Activated CD4-positive, alpha-beta T cell treated with anti-CD3 and anti-CD28 coated beads, Interleukin-2, amount 50 U/mL, for 24 hours (primary cell): ENCODE measurements at places on chromosomes 4 and X.

DNA sequence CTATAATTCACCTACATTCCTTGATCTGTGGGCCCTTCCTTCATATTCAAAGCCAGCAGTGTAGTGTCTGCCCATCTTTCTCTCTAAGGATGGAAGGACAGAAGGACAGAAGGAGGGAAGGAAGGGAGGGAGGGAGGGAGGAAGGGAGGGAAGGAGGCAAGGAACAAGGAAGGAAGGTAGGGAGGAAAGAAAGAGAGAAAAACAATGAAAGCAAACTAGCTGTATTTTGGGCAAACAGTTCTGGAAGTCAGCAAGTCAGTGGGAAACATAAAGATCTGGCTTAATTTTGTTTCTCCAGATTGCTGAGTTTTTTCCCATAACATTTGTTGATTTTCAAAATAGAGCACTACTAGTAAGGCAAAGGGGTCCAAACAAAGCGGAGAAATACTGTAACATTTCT, 555.2 kb upstream of the EPHA5 start:
- no peak for DNase-seq

DNA sequence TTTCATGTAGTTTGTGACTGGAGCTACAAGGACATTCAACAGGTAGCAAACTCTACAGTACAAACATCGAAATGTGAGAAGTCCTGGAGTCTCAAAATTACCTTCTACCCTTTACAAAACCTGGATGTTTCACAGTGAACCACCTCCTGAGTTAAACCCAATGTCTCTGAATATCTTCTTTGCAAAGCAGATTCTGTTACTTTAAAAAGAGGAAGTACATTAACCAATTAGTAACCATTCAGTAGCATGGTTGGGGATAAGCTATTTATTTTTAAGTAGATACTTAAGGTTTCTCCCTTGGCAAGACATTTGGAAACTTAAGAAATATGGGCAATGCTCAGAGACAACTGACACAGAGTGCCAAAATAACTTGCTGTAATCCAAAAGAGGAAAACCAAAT, 371.9 kb upstream of the NWD2 start:
- no peak for DNase-seq

- no peak for DNase-seq
Observed at GRCh38 chr4:152193059-152193458, 342.8 kb downstream of the FBXW7 start.

DNA sequence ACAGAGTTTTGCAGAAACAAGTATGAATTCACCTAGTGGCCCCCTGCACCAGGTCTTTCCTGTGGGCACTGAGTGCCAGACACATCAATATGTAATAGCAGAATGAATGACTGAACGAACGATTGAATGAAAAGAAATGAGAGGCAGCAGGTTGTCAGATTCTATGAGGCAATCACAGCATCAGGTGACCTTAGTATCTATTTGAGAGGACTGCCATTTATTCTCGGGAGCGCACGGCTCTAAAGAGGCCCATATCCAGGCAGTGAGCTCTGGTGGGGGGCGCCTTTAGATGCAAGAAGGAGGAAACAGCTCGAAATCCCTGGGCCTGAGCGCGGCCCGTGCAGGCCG, 528 bp upstream of the SLC25A4 start:
- DNase-seq = no peak

GRCh38 chrX:150062292-150063137, 124.2 kb upstream of the EOLA2 start:
- no peak for DNase-seq

DNA sequence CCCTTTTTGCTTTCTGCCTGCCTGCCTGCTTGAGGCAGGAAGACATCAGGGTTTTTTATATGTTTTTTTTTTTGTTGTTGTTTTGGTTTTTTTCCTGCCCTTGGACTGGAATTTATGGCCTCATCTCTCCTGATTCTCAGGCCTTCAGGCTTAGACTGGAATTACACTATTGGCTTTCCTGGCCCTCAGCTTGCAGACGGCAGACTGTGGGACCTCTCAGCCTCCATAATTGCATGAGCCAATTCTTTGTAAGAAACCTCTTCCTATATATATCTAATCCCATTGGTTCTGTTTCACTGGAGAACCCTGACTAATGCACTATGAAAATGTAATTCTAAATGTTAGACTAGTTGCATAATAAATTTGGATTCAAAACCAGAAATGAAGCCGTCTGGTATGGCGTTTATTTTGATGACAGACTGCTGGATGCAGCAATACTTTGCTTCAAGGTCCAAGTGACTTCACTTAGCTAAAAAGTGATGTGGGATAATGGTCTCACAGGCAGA, 59.0 kb downstream of the SEL1L3 start:
- DNase-seq = no peak

DNA sequence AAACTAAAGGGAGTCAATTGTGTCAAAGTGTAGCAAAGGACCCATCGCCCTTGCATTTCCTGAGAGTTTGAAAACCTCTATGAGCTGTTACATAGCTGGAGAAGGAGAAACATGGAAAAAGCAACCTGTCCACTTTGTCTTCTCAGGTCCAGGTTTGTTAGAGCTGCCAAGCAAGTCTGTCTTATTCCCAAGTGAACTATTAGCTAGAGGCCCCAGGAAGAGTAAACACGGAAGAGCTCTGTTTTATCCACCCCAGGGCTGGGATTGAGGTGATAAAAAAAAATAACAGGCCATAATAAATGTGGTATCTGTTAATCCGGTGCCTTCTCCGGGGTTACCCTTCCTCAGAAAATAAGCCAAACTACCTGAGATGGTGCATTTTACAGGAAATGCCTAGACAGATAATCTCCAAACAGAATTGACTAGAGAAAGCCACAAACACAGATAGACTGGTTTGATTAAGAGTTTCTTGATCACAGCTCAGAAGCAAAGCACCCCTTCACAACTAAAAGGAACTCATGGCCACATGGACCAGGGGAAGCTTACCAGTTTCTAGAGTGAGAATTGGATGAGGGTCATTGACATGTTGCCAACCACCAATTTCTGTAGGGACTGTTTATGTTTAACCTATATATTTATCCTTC, 35.9 kb upstream of the RELL1 start:
- no peak for DNase-seq

GRCh38 chrX:15601932-15602331, 1.2 kb upstream of the ACE2 start:
- DNase-seq = no peak

DNA sequence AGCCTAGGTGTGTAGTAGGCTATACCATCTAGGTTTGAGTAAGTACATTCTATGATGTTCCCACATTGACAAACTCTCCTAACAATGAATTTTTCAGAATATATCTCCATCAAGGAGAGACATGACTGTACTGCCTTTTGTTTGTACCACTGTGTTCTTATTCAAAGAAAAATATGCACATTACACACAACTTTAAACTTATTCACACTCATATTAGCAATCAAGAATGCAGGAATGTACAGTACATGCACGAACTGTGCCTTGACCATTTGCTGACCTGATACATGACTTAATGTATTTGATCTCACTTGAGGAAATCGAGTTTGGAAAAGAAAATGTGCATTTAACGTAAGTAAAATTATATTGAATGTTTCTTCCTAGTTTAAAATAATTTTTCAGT, 525.1 kb upstream of the AGA start:
- no peak for DNase-seq

DNA sequence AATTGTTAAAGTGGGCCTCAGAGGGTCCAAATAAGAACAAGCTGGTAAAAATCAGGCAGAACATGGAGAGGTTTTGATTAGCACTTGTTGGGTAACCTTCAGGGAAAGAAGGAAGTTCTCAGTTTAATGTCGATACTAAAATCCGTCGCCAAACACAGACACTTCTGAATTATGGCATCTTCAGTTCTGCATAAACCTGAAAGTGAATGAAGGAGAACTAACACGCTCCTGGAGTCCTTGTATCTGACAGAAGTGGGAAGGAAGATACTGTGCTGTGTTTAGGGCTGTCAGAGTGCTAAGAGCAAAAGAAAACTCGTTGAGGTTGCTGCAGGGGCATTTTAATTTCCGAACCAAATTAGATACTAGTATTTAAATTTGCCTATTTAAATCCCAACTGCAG, 106.2 kb downstream of the TMA16 start:
- DNase-seq = no peak

- peak; percentile 45 for DNase-seq
Observed at GRCh38 chr4:184328022-184328736, 110.5 kb upstream of the ENPP6 start.

DNA sequence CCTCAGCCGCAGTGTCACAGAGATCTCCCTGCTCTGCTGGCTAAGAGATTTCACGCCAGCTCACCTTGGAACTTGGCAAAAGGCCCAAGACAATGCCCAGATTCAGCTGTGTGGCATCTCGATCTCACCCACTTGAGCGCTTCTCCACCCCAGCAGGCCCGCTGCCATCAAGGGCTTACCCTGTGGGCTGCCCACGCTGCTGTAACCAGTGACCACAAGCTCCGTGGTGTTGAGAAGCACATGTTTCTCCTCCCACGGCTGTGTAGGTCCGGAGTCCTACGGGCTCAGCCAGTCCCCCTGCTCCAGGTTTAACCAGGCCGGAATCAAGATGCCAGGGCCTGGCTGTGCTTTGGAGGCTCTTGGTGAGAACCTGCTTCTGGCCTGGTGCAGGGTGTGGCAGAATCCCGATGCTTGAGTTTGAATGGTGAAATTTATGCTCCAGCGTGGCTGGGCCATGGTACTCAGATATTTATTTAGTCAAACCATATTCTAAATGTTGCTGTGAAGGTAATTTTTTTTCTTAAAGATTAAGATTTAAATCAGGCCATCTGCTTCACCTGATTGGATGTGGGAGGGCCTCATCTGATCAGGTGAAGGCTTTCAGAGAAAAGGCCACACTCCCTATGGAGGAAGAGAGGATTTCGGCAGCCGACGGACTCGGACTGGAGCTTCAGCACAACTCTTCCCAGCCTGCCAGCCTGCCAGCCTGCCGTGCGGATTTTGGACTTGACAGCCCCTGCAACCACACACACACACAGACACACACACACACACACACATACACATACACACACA, 24.8 kb upstream of the ADRA2C start:
- no peak for DNase-seq

GRCh38 chr4:127479031-127479622, 153.6 kb upstream of the INTU start:
- DNase-seq = no peak

- DNase-seq = no peak
Observed at GRCh38 chr4:4572821-4573220, 31.0 kb upstream of the STX18 start.
